ENCODE measurements at places on chromosomes 11 and 22.

DNA sequence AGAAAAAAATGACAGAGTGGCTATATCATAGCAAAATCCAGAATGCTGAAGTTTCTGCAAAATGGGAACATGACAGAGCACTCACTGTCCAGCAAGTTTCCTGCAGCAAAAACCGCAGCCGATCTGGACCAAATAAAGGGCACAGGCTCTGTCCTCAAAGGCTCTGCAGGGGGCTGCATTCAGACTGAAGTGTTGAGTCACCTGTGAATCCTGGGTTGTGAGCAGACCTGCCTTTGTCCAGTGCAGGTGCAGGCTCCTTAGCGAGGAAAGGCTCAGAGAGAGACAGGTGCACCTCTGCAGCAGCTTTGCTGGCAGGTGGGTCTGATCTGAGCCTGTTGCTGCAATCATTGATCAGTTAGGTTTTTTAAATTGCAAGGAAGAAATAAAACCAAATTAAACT lies 29.3 kb upstream of the NFAM1 start:
- DNase-seq: no peak

DNA sequence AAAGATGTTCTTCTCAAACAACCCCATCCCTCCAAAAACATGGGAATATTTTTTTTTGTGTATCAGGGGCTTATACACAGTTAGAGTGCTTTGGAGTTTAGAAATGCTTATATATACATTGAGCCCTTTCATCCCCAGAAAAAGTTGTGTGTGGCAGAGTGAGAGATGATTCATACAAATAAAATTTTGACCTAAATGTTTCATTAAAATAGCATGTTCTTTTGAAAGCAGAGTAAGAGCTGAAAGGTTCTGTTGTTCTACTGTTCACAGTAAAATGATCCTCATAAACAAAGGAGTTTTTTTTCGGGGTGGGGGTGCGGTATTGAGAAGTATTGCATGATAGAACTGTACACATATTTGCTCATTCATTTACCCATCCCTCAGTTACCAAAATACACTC lies 512.4 kb downstream of the DLG2 start:
- no peak for DNase-seq

GRCh38 chr11:48054994-48055291 lies 74.6 kb downstream of the PTPRJ start:
- no peak for DNase-seq

DNA sequence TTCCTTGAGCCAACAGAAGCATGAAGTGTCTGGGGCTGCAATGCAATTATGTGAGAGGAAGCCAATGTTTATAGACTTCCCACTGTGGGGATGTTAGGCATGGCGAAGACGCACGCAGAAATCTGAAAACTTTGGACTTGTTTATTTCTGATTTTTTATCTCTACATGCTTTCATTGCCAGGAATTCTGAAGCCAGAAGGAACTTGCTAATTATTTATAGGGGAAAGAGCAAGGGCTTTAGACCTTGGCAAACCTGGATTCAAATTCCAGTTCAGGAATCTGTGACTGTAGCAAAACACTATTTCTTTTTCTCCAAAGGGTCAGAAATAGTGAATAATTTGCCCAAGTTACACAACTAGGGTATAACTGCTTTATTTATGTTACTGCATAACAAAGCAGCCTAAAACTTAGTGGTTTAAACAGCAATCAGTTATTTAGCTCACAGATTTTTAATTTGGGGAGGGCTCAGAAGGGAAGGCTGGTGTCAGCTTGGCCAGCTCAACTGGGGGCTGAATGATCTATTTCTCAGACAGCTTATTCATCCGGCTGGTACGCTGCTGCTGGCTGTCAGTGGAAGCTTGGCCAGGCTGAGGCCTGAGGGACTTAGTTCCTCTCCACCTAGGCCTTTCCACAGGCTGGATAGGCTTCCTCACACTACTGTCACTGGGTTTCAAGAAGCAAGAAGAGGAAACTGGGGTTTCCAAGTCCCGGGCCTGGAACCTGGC lies 1.9 kb upstream of the OR6Q1 start:
- DNase-seq: no peak

DNA sequence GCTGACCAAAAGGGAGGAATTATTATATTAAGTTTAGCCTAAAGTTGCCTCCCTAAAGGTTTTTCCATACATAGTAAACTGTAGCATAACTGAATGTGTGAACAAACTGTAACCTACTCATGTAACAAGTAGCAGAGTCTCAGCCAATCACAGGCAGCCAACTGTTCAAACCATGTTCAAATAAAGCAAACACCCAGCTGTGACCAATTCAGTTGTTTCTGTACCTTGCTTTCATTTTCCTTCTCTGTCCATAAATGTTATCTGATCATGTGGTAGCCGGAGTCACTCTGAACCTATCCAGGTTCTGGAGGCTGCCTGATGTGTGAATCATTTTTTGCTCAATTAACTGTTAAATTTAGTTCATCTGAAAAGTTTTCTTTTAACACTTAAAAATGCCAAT lies 373.5 kb downstream of the GUCY1A2 start:
- no peak for DNase-seq

DNA sequence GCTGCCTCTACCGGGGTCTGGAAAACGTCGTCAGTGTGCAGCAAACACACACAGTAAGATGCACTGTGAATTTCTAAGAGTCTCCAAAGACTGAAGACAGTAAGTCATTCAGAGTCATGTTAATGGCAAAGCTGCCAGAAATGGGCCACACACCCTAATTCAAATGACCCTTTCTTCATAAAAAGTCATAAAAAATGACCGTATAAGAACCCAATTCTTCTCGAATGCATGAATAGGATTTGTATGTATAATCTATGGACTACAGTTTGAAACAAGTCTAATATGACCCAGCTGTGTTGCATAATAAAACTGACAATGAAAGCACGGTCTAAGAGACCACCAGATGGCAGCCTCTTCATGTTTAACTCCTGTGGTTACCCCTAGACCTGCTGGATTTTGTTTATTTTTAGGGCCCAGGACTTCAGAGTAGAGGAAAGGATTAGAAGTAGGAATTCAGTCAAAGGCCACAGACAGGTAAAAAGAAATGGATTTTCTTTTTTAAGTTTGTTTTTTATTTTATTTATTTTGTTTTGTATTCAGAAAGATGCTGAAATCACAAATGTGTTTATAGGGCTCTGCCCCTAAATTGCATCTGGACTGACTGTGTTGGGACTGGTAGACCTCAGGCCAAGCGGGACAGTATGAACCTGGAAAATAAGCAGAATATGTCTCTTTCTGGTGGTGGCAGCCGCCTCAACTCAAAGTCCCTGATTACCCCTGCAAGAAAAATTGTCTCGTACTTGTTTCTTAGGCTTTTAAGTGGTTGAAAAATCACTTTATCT lies 32.1 kb upstream of the SLC5A12 start:
- DNase-seq: no peak

DNA sequence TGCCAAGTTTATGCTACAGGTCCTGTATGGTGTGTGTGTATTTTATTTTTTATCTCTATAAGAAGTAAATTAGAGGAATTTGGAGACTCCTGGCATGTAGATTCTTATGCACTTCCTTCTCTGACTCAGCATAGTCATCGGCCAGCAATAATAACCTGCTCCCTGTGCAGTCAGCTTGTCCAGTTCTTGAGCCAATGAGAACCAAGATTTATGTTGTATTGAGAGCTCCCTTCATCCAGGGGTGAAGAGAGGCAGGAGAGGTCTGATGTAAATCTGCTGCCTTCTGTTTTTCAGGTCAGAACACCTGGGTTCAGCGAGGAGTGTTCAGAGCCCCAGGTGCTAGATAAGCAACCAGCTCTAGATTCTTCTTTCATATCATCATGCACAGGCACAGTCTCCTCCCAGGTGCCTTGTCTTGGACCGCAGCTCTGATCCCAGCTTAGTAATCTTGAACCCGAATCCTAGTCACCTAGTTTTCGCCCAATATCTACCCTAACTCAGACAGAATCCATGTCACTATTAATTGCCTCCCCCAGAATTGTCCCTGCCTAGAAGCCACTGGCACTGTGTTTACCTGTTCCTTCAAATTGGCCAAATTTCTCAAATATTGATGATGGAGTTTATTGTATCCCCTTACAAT lies 328.2 kb upstream of the NCAM1 start:
- DNase-seq: no peak

- no peak for DNase-seq
These were observed 14.3 kb downstream of the BIRC2 start for GRCh38 chr11:102361086-102362031.

DNA sequence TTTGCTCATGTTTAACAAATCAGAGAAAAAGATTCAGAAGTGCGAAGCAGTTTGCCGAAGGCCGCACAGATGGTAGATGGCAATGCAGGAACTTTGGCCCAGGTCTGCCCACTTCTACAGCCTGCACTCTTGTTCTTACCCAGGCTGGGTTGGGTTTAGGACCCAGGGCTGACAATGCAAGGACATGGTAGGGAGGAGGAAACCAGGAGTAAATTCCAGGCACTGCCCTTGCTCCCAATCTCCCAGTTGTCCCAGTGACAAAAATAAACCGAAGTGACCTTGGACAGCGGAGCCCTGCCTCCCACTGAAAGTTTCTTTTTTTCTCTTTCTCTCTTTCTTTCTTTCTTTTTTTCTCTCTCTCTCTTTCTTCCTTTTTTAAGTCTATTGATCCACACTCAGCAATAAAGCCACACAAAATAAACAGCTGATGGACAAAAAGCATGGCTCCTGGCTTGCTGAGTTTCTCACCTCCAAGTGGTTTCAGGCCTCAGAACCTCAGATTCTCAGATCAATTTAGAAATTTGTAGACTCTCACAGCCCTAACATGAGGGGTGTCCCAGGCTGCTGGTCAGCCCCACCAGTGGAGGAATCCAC lies 33.5 kb upstream of the FCHSD2 start:
- no peak for DNase-seq

DNA sequence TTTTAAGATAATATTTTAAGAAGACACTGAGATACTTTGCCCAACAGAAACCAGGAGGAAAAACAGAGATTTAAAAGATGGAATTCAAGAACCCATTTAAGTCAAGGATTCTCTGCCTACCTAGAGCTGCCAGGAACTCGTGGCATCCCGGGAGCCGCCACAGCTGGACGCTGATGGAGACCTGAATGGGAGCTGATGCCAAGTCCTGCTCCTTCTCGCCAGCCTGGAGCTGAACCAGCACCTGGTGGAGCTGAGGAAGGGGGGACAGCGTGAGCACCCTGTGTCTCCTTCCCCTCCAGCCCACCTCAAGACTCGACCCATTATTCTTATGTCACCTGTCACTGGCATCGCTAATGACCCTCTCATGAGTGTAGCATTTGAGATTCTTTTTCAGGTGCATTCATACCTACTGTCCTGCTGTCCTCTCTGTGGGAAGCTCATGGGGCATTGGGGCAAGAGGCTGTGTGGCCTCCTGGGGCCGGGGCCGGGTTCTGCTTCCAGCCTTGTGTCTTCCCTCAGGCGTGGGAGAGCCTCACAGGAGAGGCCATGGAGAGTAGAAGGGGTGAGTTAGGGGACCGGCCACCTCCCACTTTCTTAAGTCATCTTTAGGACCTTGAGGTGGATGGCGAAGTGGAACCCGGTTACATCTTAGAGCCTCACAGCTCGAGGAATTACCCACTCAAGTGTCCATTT lies 70.8 kb upstream of the PITPNB start:
- DNase-seq: no peak

- no peak for DNase-seq
These were observed 274.4 kb downstream of the BLID start for GRCh38 chr11:121841487-121842191.
